Stimulated activated CD8-positive, alpha-beta memory T cell treated with anti-CD3 and anti-CD28 coated beads, Interleukin-7, amount 100 ng/mL, for 24 hours (primary cell): ENCODE measurements at places on chromosomes 1 and 21.

DNA sequence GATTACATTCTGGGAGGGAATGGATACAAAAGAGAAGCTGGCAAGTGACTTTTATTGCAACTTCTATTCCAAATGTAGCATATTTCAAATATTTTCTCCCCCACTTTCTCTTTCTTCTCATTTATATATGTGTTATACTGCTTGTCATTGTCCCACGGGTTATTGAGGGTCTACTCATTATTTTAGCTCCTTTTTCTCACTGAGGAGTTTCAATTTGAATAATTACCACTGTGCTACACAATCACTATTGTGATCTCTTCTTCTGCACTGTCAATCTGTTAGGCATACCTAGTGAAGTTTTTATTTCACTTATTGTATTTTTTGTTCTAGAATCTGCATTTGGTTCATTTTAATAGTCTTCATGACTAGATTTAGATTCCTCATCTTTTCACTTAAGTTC is 339.7 kb downstream of the PTPRC start:
- no peak for DNase-seq

- no peak for DNase-seq
Observed at GRCh38 chr1:203177470-203178039, 1.9 kb upstream of the MYBPH start.

GRCh38 chr1:161502181-161502580 is 3.1 kb upstream of the FCGR2A start:
- no peak for DNase-seq

DNA sequence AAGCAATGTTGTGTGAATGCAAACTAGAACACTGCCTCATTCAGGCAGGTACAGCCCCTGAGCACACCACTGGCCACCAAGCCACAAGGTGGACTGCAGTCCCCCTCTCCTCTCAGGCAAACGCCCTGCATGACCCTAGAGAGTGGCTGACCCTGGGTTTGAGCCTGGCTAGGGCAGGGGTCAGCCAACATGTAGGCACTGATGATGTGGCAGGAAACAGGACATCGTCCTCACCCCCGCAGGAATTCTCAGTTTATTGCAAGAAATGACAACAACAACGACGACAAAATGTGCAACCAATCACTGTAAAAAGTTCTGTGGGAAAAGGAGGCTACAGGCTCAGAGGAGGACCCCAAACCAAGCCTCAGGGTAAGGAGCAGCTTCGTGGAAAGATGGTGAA is 81.3 kb downstream of the OMA1 start:
- no peak for DNase-seq

DNA sequence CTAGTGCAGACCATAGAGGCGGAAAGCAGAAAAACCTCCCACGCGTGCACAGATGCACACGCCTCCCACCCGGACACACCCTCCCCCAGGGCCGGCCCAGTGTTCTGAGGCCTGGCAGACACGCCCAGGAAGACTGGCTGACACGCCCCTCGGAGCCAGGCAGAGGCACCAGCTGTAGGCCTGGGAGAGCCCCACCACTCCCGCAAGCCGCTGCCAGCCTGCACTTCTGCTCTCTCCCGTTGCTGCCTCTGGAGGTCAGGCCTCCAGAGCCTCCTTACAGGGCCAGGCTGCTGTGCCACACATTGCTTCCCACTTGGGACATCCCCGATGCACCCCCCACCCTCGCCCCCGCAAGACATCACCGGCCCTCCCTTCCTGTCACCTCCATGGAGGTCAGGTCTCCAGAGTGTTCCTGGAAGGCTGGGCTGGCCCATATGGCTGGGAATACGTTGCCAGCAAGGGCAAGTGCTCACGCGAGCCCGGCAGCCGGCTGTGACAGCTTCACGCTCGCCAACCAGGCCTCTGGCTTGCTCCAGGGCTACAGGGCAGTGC is 40.4 kb downstream of the CASZ1 start:
- peak; percentile 6 for DNase-seq

- DNase-seq = no peak
Observed at GRCh38 chr21:43923391-43923790, 58.4 kb downstream of the AGPAT3 start.
